GM23338 (cell line): ENCODE measurements at places on chromosomes 12 and 14.

GRCh38 chr14:74245292-74245691 lies 6.0 kb downstream of the VSX2 start:
- peaks cover 47% of the 10 kb centered on the region for H3K4me1 ChIP-seq
- no peaks in the 10 kb centered on the region for H3K36me3 ChIP-seq
- DNase-seq = no peak
- H3K27me3 ChIP-seq = peaks cover 50% of the 10 kb centered on the region

GRCh38 chr14:54220071-54220703 lies 176.6 kb upstream of the CDKN3 start:
- DNase-seq = peak; percentile 66
- no peak overlapping the region for H3K27ac ChIP-seq
- no peaks in the 10 kb centered on the region for H3K36me3 ChIP-seq
- H3K4me3 ChIP-seq = peak overlapping the region; percentile 68
- peaks cover 58% of the 10 kb centered on the region for H3K27me3 ChIP-seq

GRCh38 chr14:49287004-49287403 lies 299.2 kb downstream of the RPS29 start:
- H3K27ac ChIP-seq = no peak overlapping the region
- H3K4me3 ChIP-seq = no peak overlapping the region
- DNase-seq = no peak

GRCh38 chr12:26940516-26941214 lies 2.4 kb downstream of the FGFR1OP2 start:
- H3K4me3 ChIP-seq = no peak overlapping the region
- H3K4me1 ChIP-seq = peaks cover 23% of the 10 kb centered on the region
- H3K27ac ChIP-seq = no peak overlapping the region
- DNase-seq = no peak
- no peaks in the 10 kb centered on the region for H3K27me3 ChIP-seq
- no peaks in the 10 kb centered on the region for H3K36me3 ChIP-seq

DNA sequence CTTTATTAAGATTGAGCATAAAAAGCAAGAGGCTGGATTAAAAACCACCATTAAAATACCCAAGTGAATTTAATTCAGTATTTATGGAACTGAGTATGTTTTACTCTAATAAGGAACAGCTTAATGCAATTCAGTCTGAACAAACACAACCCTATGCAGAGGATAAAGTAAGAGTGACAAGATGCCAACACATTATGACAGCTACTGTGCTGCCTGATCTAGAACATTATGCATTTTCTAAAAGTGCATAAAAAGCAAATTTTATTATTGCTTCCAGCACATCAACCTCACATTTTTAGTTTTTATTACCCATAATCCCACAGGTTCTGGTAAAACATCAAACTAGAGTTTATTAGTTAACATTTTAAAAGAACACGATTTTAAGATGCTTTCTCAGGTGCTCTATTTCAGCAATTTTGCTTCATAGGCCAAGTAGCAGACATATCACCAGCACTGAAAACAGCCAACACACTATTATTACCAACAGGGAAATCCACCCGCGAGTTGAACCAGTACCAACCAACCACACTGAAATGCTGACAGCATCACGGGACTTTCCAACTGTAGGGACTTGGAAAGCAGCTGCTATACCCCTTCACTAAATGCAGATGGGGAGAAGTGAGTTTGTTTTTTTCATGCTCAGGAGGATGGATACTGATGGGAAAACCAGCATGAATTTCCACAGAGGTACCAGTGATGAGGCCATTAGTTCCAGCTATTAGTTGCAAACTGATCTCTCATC lies 372.1 kb downstream of the KCNH5 start:
- H3K36me3 ChIP-seq = no peaks in the 10 kb centered on the region
- no peaks in the 10 kb centered on the region for H3K4me1 ChIP-seq
- no peaks in the 10 kb centered on the region for H3K27me3 ChIP-seq
- no peak for DNase-seq
- no peak overlapping the region for H3K27ac ChIP-seq
- H3K4me3 ChIP-seq = no peak overlapping the region

DNA sequence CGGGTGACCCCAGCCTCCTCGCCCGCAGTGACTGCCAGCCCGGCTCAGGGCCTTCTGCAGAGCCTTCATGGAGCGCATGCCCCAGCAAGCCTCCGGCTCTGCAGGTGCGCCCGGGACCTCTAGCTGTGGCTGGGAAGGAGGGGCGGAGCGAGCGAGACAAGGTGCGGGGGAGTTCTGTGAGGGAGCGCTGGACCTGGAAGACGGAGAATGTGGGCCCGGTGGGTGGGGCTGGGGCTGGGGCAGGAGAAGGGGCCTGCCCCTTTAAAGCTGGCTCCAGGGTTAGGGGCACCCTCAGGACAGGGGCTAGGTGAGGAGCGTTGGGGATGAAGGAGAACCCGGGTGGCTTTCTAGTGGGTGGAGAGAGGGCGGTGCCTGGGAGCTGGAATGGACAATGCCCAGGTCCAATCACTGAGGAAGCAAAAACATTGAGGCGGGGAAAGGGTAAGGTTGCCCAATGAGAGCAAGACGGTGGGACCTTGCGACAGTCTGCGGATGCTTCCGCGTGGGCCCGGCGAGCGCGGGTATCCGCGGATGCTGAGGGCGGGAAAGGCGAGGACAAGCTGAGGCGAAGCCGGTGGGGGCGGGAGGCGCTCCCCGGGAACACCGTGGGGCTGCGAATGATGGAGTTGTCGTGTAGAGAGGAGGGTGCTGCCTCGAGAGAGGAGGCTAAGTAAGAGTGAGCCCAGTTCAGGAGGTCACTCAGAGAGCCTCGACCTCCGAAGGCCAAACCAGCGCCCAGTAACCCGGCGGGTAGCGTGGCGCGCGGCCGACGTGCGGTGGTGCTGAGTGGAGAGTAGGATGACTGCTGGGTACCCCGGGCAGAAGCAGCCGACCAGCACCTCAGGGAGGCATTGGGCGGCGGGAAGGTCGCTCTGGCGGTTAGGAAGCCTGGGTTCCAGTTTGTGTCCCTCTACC lies at the start of gene GLS2:
Gene GLS2, minus strand, starts transcription at position 121 of the 915 bp plus-strand sequence. Its CDS starts 43 bp downstream, at position 78.
- no peaks in the 10 kb centered on the region for H3K36me3 ChIP-seq
- no peak within 1 kb of the TSS for H3K27ac ChIP-seq
- DNase-seq = peak; percentile 92
- H3K27me3 ChIP-seq = peaks cover 51% of the 10 kb centered on the region

DNA sequence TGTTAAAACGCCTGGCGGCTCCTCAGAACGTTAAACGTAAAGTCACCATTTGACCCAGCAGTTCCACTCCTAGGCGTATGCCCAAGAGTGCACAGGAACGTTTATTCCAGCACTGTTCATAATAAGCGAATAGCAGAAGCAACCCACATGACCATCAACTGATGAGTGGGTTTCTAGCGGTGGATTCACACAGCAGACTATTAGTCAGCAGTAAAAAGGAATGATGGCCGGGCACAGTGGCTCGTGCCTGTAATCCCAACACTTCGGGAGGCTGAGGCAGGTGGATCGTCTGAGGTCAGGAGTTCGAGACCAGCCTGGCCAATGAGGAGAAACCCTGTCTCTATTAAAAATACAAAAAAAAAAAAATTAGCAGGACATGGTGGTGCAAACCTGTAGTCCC lies 22.4 kb upstream of the FBRSL1 start:
- H3K4me3 ChIP-seq = no peak overlapping the region

GRCh38 chr14:28757786-28758185 lies 8.8 kb upstream of the FOXG1 start:
- H3K36me3 ChIP-seq = no peaks in the 10 kb centered on the region
- peaks cover 89% of the 10 kb centered on the region for H3K27me3 ChIP-seq
- no peak overlapping the region for H3K4me3 ChIP-seq
- DNase-seq = no peak

- no peak overlapping the region for H3K4me3 ChIP-seq
- H3K27me3 ChIP-seq = no peaks in the 10 kb centered on the region
- H3K4me1 ChIP-seq = peaks cover 32% of the 10 kb centered on the region
- DNase-seq = no peak
These were observed 15.2 kb downstream of the RASSF3 start for GRCh38 chr12:64625243-64626077.

GRCh38 chr14:83217492-83217891 lies 1683.8 kb upstream of the SEL1L start:
- no peak for DNase-seq
- H3K4me3 ChIP-seq = no peak overlapping the region
- H3K36me3 ChIP-seq = no peaks in the 10 kb centered on the region
- H3K27ac ChIP-seq = no peak overlapping the region
- no peaks in the 10 kb centered on the region for H3K4me1 ChIP-seq

DNA sequence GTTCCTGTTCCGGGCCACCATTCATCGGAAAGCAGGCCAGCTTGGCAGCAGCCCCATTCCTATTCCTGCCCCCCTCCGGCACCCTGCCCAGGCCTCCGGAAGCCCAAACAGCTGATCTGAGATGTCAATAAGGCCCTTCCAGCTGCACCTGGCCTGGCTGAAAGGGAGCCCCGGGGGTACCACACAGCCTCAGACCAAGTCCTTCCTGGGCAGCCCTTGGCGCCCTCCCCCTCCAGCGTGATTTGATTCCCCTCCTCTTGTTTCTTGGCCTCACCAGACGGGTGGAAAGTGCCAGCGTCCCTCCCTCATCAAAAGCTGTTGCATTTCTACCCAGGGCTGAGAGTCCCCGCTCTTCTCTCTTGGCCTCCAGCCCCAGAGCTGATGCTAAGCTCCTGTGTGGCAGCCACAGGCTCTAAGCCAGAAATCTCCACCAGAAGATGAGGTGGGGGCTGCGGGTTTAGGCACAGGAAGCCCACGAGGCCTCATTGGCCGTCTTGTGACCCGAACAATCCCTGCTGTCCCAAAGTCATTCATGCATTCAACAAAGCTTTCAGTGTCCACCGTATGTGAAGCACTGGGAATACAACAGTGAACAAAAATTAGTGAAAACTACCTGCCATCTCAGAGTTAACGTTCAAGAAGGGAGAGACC lies 215.4 kb downstream of the SLC41A2 start:
- H3K27me3 ChIP-seq = no peaks in the 10 kb centered on the region
- no peaks in the 10 kb centered on the region for H3K36me3 ChIP-seq
- H3K4me1 ChIP-seq = peaks cover 12% of the 10 kb centered on the region

DNA sequence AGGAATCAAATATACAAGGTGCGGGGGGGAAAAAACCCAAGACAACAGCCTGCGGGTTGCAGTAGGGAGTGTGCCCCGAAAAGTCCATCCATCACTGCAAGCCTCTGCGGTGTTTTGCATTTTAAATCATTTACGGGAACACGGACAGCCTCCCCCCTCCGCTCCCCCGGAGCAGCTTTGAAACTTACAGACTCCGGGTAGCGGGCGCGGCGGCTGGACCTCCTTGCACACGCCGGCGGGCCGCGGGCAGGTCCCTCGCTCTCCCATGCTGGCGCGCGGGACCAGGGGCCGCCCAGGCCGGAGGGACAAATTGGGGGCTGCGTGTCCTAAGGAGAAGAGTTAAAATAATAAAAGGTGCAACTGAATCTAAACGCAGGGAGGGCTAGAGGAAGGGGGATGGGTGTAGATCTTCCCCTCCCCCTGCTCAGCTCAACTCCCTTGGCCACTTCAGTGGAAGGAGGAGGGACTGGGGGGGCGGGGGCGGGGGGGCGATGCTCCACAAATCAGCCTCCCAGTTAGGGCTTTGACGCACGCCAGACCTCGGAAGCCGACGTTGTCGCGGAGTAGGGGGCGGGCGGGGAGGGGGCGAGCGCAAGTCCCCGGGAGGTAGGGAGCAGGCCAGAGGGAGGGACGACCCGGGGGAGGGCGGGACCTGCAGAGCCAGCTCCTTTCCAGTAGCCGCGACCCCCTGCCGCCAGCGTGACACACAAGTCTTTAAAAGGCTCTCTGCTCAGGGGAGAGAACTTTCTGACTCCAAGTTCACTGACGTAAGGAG lies at the start of gene KCNJ8:
Gene KCNJ8, minus strand, starts transcription at position 349 of the 775 bp plus-strand sequence. CDS start 1,090 bp downstream, outside the sequence.
- H3K36me3 ChIP-seq = no peaks in the 10 kb centered on the region
- H3K27me3 ChIP-seq = peaks cover 32% of the 10 kb centered on the region
- peak; percentile 90 for DNase-seq
